ENCODE measurements at places on chromosomes 5 and 9. TPM values are rescaled to one million over a fixed set of nuclear protein-coding genes. Genes with fewer than 3 reads are reported as not detected.

The FAM221B gene
- total RNA-seq = 4.2 TPM

The TAF1L gene
- total RNA-seq = 4.8 TPM

The MOB3B gene
- total RNA-seq = 17.5 TPM

The CA9 gene
- 11.0 TPM for total RNA-seq

The ZBED3 gene
- 7.9 TPM for total RNA-seq

The PCDHB15 gene
- total RNA-seq = 27.6 TPM

The PCDHGB1 gene
- 12.5 TPM for total RNA-seq
